ENCODE measurements at places on chromosomes 12 and 14.

- no peak for DNase-seq
These were observed 21.6 kb upstream of the HNF1A start for GRCh38 chr12:120956579-120957300.

GRCh38 chr14:105738638-105739037 lies 212.3 kb downstream of the TMEM121 start:
- DNase-seq: no peak

- DNase-seq: no peak
These were observed 45.6 kb downstream of the DDX11 start for GRCh38 chr12:31119192-31119802.

DNA sequence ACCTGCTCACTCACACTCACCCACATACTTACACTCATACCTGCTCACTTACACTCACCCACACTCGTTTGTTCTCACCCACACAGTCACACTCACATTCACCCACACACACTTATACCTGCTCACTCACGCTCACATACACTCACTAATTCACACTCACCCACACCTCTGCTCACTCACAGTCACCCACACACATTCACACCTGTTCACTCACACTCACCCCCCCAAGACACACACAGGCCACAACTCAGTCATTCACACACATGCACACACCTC lies 436.2 kb downstream of the BCL11B start:
- DNase-seq: no peak

DNA sequence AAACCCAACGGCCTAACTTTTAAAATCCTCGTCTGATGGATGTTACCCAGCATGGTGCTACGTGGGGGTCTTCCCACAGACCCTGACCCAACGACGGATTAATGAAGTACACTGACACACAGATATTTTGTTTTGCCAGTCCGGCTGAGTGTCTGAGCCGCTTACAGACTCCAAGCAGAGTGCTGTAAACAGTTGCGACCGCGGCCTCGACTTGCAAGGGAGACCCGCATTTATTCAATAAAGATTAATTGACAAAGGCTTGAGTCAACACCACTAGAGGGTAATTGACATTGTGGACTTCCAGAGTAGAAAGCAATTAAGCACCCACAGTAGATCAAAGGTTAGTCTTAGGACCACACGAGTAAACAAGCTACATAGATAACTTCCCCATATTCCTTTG lies 1042.4 kb downstream of the AACS start:
- no peak for DNase-seq

GRCh38 chr14:69657950-69658355 lies 46.6 kb downstream of the SUSD6 start:
- DNase-seq: no peak

DNA sequence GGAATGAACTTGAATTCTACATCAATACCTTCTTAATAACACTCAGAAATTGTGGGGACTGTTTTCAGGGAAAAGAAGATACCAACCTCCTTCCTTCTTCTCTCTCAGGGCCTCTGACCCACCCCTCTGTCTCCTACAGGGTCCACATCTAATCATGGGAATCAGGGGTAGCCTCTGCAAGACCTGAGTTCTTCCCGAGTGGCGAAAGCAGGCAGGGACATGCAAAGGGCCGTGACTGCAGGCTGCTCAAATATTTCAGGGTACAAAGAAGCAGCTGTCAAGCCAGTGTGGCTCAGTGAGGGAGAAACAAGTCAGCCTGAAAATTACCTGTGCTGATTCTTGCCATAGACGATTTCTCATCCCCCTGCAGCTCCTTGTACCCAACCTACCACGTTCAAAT lies 123.1 kb upstream of the PARP11 start:
- no peak for DNase-seq

DNA sequence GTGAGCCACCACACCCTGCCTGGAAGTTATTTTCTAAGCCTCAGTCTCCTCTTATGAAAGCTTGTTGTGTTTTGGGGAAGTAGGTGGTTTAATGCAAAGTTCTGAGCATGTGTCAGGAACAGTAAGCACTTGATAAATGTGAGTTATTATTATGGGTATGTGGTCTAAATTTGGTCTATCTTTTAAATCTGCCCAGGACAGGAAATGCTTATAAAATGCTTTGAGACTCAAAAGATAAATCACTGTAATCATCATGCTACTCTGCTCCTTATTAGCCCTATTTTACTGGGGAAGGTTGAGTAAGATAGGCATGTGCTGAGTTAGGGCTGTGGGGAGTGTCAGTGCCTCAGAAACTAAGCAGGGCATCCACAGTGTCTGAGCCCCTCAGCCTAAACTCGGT lies 13.1 kb upstream of the SRSF5 start:
- peak; percentile 22 for DNase-seq

DNA sequence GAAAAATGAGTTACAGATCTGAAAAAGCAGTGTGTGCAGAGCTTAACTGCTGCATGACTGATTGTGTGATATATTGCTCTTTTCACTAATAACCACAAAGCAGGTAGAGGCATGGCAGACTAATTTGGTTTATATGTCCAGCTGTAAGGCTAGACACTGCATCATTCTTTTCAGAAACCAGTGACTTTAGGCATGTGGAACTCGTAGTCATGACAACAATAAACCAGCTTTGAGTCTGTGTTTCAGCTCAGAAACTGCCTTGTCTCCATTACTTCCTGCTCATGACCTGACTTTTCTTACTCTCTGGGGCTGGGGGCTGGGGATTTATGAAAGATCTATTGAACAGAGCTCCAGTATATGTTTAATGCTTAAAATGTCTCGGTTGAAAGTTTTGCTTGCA lies 146.8 kb upstream of the LRIG3 start:
- no peak for DNase-seq

GRCh38 chr12:57435293-57435692 lies 709 bp downstream of the INHBC start:
- no peak for DNase-seq

GRCh38 chr12:116600959-116601918 lies 42.1 kb downstream of the MAP1LC3B2 start:
- DNase-seq: peak; percentile 56

DNA sequence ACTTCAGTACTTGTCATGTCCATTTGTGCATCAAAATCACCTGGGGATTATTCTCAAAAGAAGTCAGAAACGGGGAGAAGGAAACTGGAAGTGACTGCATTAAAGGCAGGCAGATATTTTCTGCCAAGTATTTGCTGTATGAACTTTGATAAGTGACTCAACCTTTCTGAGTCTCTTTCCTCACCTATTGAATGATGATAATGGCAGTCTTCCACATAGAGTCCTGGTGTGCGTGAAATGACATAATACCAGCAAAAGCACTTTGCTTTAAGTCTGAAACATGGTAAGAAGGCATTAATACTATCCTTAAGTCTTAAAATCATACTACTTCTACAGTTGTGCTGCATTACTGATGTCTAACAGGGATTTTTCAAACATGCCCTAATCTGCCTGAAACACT lies 278.5 kb downstream of the ADAMTS20 start:
- DNase-seq: no peak

DNA sequence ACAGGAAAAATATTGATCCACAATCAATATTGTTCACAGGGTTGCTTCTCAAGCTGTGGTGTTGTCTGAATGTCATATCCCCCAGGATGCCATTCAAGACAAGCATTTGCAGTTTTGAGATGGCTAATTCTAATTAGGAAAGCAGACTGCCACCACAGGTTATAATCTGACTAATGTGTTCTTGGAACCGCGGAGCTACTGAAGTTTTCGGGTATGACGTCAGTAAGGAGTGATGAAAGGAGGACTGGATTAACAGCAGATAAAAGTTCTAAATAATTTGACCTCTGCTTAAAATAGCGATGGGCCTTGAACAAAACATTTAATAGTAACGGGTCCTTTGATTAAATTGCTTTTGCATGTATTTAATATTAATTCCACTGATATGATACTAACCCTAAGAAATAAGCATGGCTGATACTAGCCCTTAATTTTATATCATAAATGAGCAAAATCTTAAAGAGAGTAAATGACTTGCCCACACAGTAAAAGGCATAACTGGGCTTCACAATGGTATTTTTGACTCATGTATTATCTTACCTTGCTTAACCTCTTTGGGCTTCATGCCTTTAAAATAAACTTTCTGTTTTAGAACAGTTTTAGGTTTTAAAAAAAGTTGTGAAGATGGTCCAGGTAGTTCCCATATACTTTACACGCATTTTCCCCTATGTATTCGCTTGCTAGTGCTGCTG lies 50.3 kb downstream of the TSHR start:
- DNase-seq: no peak

- peak; percentile 86 for DNase-seq
These were observed 46.0 kb downstream of the SH2B3 start for GRCh38 chr12:111451649-111452129.

DNA sequence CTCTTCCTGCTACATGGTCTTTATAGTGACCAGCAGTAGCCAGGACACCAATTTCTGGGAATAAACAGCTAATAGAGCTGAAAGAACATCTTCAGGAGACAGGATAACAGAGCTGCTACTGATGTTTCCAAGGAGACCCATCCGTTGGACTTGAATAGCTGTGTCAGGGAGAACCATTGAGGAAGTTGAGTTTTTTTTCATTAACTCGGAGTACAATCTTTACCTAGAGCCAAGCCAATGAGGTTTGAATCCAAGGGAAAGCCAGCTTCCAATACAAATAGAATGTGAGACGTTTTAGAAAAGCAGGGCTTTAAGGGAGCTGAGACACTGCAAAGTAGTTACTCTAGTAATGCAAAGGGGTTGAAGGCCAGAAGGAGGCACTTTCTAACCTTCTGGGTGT lies 136.1 kb upstream of the FRMD6 start:
- DNase-seq: no peak

- DNase-seq: no peak
These were observed 84.4 kb downstream of the GALC start for GRCh38 chr14:87908550-87908949.

Data from inflammatory macrophage treated with lipopolysaccharide for 1 hour (primary cell).